ENCODE measurements at places on chromosomes 13 and 19. TPM values are rescaled to one million over a fixed set of nuclear protein-coding genes. Genes with fewer than 3 reads are reported as not detected.

Gene B9D2
- 11.7 TPM for total RNA-seq

Gene TPT1
- 3,880 TPM for total RNA-seq

Gene FAM83E
- 3.5 TPM for total RNA-seq

Gene AKT1S1
- 28.7 TPM for total RNA-seq

Gene IGFL3
- not detected for total RNA-seq

DNA sequence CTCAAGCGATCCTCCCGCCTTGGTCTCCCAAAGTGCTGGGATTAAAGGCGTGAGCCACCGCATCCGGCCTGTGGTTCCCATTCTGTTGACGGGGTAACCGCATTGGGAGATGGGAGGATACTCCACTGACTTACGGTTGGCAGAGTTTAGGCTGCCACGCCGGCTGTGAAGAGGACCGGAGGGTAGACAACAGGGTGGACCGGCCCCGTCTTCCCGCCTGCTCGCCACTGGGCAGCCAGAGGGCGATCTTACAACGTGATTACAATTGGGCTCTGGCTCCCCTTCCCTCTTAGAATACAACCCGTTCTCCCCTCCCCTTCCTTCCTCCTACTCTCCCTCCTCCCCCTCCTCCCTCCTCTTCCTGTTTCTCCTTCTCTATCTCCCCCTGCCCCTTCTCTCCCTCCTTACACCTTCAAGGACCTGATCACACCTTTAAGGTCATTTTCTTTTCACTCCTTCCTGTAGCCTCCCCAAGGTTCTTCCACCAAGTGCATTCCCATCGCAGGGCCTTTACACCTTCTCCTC, 957 bp upstream of the CCDC194 start:
- no peak for DNase-seq

Data from activated B cell treated with CpG ODN at 0.5 μM for 24 hours (primary cell).